ENCODE measurements at places on chromosomes 11 and 22. TPM values are rescaled to one million over a fixed set of nuclear protein-coding genes. Genes with fewer than 3 reads are reported as not detected.

GRCh38 chr22:45458532-45458931 is 44.2 kb upstream of the FBLN1 start:
- DNase-seq: no peak

DNA sequence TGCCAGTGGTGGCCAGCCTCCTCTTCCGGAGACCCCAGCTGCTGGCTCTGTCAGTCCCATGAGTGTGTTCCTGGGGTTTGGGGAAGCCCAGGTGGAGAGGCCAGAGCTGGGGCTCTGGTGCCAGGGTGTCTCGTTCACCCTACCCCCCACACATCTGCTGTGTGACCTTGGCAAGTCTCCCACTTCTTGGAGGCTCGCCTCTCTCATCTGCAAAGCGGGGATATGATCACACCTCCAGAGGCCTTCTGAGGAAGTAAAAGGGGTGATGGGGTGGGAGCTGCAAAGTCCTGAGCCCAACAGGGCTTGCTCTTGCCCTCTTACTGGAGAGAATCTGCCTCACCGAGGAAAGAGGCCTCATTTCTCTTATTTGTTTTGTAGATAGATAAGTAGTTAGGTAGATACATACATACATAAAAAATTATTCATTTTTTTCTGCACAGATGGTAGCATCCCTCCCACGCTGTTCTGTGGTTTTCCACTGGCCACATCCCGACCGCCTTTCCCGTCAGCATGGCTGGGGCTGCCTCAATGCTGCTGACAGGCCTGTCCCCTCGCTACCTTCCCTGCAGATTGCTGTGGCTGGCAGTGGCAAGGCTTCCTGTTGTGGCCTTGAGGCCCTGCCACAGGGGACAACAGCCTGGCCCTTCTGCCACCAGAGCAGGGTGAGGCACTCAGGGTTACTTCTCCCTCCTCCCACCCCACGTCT is 23.9 kb downstream of the MYO7A start:
- DNase-seq: no peak

- no peak for DNase-seq
Measured at GRCh38 chr22:33350491-33350890, 292.3 kb upstream of the SYN3 start.

DNA sequence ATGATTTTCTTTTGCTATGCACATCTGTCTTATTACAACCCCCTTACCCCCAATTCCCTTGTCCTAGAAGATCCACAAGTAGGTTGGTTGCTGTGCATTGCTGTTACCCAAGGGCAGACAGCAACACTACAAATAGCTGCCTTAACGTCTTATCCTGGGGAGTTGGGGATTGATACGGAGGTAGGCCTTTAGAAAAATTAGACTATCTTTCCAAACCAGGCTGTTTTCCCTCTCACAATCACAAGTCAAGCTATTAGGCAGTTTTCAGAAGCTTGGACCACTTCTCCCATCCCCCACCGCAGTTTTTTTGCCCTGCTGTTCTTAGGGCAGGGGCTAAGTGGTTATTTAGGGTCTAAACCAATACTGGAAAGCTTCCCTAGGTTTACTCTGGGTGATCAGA is 2.8 kb upstream of the PHLDB1 start:
- no peak for DNase-seq

- DNase-seq: no peak
Measured at GRCh38 chr11:24226606-24227005, 270.2 kb upstream of the LUZP2 start.

GRCh38 chr22:36520423-36520822 is 8.5 kb downstream of the EIF3D start:
- no peak for DNase-seq

DNA sequence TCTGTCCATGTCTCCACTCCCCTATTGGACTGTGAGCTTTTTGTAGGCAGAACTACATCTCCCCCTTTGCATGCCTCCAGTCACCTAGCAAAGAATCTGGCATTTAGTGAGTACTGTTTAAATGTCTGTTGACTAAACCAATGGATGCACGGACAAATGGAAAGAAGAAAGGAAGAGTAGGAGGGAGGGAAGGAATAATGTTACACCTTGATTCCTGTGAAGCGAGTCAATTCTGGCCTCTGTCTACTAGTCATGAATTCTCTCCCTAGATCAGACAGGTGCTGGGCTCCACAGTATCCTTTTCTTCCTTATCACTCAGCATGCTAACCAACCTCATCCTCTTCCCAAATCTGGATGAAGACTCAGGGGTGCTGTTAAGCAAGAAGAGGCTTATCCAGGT is 33.6 kb downstream of the GALNT18 start:
- no peak for DNase-seq

- no peak for DNase-seq
Measured at GRCh38 chr11:22617868-22618267, 7.8 kb downstream of the FANCF start.

- DNase-seq: no peak
Measured at GRCh38 chr11:16921019-16921418, 93.2 kb downstream of the PLEKHA7 start.

DNA sequence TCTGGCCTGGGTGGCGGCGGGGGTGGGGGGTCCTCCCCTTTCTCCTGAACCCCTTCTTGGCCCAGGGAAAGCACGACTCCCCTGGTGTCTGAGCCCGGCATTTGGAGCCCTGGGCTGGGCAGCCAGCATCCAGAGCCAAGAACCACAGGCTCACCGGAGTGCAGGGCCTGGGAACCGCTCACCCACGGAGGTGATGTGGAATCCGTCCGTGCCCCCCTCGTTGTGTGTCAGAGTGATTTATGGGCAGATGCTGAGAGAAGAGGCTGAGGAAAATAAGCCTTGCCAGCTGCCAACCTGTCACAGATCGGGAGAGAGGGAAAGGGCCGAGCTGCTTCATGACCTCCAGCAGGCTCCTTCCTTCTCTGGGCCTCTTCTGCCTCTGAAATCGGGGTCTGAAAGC is 33.7 kb downstream of the WNT11 start:
- DNase-seq: no peak

DNA sequence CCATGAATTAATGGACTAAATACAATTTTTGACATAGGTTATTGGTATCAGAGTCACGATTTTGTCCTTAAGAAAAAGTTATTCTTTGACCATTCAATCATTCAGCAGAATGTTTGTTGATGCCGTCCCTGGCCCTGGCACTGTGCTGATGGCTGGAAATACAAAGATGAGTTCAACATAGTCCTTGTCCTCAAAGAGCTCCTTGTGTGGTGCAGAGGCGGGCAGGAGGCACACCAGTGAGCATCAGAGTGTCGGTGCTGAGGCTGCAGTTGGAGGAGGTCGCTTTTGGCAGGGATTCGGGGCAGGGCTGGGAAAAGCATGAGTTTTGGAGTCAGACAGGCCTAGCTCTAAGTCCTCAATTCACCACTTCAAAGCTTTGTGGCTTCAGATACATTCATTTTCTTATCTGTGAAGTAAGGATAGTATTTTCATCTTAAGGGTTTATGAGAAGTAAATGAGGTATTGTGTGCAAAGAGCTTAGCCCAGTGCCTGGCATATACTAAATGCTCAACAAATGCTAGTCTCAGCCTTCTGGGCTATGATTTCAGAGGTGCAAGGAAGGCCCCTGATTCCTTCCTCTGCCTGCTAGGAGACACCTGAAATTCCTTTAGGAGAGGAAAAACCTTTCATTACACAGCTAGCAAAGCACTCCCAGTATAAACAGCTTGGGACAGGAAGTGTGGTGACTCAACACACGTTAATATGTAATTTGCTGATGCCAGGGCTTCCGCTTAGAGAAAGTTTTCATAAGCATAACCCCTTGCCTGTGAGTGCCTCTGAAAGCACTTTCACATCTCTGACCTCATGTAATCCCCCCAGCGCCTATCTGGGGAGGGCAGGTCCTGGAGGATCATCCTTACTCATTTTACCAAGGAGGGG is 113.8 kb downstream of the NECTIN1 start:
- no peak for DNase-seq

- no peak for DNase-seq
Measured at GRCh38 chr11:72599325-72600117, 74.7 kb downstream of the PDE2A start.

DNA sequence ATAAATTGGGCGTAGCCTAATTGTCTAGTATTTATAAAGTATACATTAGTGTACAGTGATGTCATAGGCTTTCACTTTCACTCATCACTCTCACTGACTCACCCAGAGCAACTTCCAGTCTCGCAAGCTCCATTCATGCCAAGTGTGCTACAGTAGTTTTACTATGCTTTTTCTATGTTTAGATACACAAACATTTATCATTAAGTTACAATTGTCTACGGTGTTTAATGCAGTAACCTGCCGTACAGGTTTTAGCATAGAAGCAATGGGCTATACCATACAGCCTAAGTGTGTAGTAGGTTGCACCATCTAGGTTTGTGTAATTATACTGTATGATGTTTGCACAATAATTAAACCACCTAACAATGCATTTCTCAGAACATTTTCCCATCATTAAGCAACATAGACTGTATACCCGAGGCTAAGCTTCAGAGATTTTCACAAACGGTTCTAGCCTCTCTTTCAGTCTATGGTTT is 17.5 kb downstream of the OR9G1 start:
- DNase-seq: no peak

GRCh38 chr22:50081426-50082196 is 3.6 kb downstream of the MLC1 start:
- no peak for DNase-seq

DNA sequence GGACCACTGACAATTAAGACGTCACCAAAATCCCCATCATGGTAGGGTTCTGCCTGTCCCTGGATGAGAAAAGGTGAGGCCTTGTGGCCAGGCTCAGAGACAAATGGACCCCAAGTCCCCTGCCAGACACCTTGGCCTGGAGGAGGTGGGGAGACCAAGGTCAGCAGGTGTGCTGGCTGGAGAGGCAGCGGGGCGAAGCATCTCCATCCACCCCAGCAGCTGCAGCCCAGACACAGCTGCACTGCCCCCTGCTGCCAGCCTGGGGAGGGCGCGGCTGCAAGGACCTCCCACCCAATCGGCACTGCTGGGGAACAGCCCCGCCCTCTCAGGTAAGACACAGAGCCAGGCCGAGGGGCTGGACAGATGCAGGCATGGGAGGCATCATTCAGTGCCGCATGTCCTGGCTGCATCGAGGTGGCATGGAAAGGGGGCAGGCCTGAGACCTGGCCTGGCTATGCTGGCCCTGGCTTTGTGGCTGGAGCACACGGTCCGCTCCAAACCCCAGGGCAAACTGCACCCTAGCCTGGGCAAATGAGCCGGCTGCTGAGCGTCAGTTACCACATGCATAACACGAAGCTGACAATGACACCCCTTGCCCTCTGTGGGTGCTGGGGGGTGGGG is 12.2 kb upstream of the MFNG start:
- no peak for DNase-seq

GRCh38 chr11:118343981-118344515 is at the start of gene CD3G:
CD3G (plus strand) TSS chr11:118344344; CDS start chr11:118344424, 80 bp downstream.
- DNase-seq: no peak

DNA sequence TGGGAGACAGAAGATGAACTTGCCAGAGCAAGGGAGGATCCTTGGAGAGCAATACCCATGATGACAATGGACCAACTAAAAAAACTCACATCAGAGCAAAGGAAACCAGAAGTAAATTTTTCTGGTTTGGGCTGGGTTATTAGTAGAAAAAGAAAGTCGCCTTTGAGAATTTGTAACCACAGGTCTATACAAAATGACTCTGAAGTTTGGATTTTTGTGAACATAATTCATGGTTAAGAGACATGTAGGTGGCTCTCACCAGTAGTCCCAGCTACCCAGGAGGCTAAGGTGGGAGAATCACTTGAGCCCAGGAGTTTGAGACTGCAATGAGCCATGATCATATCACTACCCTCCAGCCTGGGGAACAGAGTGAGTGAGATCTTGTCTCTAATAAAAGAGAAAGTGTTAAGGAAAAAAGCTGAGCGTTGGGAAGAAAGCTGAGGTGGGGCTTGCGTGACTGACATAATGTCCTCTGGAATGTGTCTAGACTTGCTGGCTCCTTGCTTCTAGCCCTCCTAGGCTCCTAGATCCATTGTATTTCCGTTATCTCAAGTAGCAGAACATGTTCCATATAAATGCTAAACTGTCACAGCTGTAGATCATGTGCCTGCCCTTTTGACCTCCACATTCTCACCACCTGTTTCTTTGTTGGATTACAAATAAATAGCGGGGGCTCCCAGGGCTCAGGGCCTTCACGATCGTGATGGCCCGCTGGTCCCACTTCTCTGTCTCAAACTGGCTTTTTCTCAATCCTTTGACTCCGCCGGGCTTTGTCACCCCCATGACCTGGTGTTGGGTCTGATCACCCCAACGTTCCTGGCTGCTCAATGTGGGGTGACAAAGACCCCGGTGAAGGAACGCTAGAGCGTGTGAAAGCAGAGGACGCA is 56.2 kb upstream of the SC5D start:
- no peak for DNase-seq

DNA sequence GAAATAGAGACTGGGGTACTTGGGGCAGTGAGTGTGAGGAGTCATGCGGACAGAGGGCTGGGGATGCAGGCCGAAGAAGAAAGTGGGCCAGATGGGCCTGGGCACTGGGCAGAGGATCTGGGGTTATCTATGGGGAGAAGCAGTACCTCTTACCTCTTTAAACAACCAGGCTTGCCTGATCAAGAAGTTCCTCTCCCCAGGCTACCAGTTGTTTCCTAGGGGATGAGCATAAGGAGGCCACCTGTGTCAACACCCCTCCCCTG is 98.4 kb upstream of the PITPNB start:
- no peak for DNase-seq

GRCh38 chr11:16987205-16987568 is 27.0 kb downstream of the PLEKHA7 start:
- DNase-seq: no peak

- DNase-seq: no peak
Measured at GRCh38 chr11:72653649-72654048, 20.6 kb downstream of the PDE2A start.

DNA sequence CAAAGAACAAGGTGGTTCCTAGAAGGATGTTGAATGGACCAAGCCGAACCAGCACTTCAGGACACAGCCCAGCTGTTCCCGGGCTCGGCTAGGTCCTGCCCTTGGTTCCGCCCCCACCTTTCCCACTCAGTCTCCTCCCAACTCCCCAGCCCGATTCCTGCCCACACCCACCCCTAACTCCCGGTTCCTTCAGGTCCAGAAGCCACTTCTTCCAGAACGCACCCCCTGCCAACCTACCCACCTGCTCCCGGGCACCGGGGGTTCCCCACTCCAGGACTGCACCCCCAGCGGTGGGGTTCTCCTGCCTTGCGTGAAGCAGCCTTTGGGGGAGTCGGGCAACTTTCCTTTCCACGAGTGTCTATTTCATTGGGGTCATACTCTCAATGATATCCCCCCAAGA is 30.7 kb downstream of the CERK start:
- DNase-seq: no peak

APOA4 gene
- polyA plus RNA-seq: not detected

IFITM1 gene
- 36.7 TPM for polyA plus RNA-seq

TMA7B gene
- 0.20 TPM for polyA plus RNA-seq

MS4A10 gene
- 0.21 TPM for polyA plus RNA-seq

TRIM66 gene
- 8.8 TPM for polyA plus RNA-seq

ALG9 gene
- polyA plus RNA-seq: 50.3 TPM

SIDT2 gene
- polyA plus RNA-seq: 43.8 TPM

PI4KA gene
- 75.5 TPM for polyA plus RNA-seq

MRGPRE gene
- polyA plus RNA-seq: not detected

MMP10 gene
- not detected for polyA plus RNA-seq

SLC36A4 gene
- polyA plus RNA-seq: 14.4 TPM

CRYBB2 gene
- polyA plus RNA-seq: not detected

ZDHHC13 gene
- 19.1 TPM for polyA plus RNA-seq

MB gene
- polyA plus RNA-seq: not detected

KCNQ1OT1 gene
- polyA plus RNA-seq: 1.1 TPM

PAK1 gene
- polyA plus RNA-seq: 99.1 TPM
